Naive thymus-derived CD8-positive, alpha-beta T cell (primary cell): ENCODE measurements at places on chromosomes 12 and 14. TPM values are rescaled to one million over a fixed set of nuclear protein-coding genes. Genes with fewer than 3 reads are reported as not detected.

GRCh38 chr14:55302367-55303124 is 31.3 kb downstream of the FBXO34 start:
- H3K27me3 ChIP-seq: no peaks in the 10 kb centered on the region
- H3K4me3 ChIP-seq: no peak overlapping the region
- H3K36me3 ChIP-seq: peaks cover 12% of the 10 kb centered on the region
- DNase-seq: no peak
- H3K27ac ChIP-seq: no peak overlapping the region
- peaks cover 17% of the 10 kb centered on the region for H3K4me1 ChIP-seq

DNA sequence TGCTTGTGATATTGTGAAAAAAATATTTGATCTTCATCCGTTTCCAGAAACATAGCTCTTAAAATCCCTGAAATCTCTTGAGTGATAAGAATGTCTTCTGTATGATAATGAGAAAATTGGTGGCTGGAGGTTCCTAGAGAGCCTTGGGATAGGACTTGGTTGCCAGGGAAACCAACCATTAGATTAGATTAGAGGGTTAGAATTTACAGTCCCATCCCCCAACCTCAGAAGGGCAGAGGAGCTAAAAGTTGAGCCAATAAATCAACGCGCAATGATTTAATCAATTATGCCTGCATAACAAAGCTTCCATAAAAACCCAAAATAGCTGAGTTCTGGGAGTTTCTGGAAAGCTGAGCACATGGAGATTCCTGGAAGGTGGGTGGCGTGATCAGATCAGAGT is 10.6 kb downstream of the SEL1L start:
- no peak overlapping the region for H3K27ac ChIP-seq
- H3K4me3 ChIP-seq: no peak overlapping the region
- H3K4me1 ChIP-seq: peaks cover 52% of the 10 kb centered on the region
- DNase-seq: no peak

- H3K36me3 ChIP-seq: no peaks in the 10 kb centered on the region
- no peak overlapping the region for H3K4me3 ChIP-seq
- no peak for DNase-seq
- no peak overlapping the region for H3K27ac ChIP-seq
- H3K4me1 ChIP-seq: peaks cover 60% of the 10 kb centered on the region
- H3K27me3 ChIP-seq: no peaks in the 10 kb centered on the region
These were observed 9.8 kb downstream of the BTBD7 start for GRCh38 chr14:93322929-93323599.

DNA sequence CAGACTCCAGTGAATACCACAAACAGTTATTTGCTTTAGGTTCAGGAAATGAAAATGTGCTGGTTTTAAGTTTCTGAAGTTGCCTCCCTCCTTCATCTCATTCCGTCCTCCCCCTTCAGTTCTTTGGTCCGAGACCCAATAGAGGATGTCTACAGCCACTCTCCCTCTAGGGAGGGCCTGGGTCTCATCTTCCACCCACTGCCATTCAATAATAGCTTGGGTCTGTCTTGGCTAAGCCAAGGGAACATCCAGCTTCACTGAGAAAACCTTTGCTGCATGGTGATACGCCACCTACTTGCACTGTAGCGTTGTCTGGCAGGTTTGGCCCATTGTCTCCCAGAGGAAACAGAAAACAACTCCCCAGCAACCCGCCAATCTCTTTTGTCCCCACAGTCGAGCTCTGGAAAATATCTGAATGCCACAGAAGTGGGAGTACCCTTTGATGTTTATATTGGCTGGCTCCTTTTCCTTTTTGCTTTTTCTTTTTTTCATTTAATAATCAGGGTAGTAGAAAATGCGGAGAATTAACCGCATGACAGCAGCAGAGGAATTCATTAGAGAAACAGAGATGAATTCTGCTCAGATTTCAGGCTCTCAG is 380.1 kb downstream of the RAD51B start:
- H3K36me3 ChIP-seq: peaks cover 5% of the 10 kb centered on the region
- peaks cover 7% of the 10 kb centered on the region for H3K4me1 ChIP-seq
- H3K27ac ChIP-seq: peak overlapping the region; percentile 27
- no peak overlapping the region for H3K4me3 ChIP-seq
- H3K27me3 ChIP-seq: no peaks in the 10 kb centered on the region

DNA sequence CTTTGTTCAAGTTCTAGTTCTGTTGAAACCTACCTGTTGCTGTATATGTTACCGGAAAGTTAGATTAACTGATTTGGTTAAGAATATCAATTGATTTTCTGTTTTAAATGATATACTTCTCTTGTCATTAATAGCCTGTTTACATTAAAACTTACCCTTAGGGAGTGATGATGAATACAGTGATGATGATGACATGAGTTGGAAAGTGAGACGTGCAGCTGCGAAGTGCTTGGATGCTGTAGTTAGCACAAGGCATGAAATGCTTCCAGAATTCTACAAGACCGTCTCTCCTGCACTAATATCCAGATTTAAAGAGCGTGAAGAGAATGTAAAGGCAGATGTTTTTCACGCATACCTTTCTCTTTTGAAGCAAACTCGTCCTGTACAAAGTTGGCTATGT is 33.0 kb downstream of the CAND1 start:
- H3K27ac ChIP-seq: no peak overlapping the region
- DNase-seq: no peak
- H3K4me3 ChIP-seq: no peak overlapping the region
- no peaks in the 10 kb centered on the region for H3K27me3 ChIP-seq

Gene FSCB
- not detected for total RNA-seq
